ENCODE measurements at places on chromosomes 6 and 20. TPM values are rescaled to one million over a fixed set of nuclear protein-coding genes. Genes with fewer than 3 reads are reported as not detected.

DNA sequence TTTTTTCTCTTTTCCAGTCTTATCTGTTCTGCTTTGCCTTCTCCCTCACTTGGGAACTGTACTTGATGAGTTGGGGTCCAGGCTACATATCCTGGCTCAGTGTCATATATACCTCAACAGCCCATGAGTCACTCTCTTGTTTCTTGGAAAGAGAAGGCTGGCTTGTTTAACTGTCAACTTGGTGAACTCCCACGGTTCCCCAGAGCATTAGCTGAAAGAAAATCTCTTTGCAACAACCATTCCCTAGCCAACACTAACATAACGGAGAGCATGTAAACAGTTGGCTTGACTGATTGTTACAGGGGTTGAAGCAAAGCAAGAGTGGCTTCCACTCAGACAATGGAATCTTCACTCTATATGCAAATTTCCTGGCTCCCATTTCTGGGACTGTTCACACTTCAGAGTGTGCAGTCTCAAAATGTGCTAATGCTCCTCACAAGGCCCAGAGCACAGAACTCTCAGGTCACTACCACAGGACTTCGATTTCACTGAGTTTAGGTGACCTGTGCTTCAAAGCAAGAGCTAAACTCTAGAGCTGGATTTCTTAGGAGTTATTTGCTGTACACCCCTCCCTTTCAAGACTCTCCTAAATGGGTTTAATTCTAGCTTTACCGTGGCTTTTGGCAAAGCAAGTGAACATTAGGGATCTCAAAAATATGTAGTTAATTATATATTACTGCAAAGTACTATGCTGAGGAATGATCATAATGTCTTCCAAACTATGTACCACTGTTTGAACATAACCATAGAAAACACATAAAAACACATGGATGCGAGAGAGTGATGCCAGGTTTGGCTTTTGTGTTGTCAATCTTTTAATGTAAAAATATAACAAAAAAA lies 609.8 kb downstream of the RFPL4B start:
- no peak for DNase-seq

DNA sequence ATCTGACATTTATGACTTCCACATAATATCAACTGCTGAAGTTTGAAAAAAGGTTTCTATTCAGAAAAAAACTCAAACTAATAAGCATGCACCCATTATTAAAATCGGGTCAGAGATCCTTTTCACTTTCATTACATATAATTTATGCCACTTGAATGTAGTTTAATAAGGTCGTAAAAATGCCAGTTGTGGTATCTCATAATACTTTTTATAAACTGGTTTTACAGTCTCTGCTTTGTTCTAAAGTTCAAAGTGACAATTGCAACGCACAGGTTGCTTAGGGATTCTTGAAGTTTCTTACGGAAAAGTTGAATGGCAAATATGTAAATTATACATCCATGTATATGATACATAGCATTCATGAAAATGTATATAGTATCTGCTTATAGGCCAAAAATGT lies 229.4 kb upstream of the CEP162 start:
- no peak for DNase-seq

DNA sequence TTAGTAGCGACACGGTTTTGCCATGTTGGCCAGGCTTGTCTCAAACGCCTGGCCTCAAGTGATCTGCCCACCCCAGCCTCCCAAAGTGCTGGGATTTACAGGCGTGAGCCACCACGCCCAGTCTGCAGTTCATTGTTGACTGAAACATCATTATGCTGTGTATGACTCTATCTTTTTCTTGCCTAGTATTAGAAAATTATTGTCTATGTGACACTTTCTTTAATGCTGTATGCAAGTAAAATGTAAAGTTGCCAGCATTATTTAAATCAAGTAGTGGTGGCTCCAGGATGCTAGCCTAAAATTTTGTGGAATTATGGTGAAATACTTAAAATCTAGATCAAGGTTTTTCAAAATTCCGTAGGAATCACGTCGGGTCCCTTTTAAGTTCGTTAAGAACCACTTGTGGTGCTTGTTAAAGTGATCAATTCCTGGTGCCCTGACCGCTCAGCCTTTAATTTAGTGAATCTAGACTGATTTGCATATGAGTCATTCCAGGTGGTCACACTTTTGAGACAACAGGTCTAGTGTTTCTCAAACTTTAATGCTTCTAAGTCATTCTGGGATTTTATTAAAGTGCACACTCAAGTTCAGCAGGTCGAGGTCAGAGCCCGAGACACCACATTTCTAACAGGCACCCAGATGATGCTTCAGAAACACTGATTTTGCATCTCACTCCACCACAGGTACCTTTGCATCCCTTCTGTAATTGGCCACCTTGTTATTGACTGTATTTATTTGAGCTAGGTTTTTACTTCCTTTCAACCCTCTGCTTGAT lies 132.6 kb upstream of the MTHFD1L start:
- no peak for DNase-seq

DNA sequence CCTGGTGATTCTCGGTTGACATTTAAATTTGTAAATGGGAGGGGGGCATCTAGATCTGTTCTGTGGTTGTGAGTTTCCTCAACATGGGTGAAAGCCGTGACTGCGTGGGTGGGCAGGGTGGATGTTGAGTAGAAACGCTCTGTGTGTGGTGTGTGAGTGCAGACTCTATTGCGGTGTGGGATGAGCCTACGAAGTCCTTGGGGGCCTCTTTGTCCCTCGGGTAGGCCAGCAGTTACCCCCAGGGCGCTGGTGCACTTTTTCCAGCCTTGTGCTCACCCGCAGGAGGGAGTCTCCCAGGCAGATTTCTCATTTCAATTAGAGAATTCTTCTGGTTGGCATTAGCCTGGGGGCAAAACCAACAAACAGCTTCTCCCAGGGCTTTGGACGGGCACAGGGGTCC lies 10.6 kb downstream of the TOX2 start:
- no peak for DNase-seq

GRCh38 chr20:15951658-15952057 lies 621.6 kb downstream of the KIF16B start:
- no peak for DNase-seq

DNA sequence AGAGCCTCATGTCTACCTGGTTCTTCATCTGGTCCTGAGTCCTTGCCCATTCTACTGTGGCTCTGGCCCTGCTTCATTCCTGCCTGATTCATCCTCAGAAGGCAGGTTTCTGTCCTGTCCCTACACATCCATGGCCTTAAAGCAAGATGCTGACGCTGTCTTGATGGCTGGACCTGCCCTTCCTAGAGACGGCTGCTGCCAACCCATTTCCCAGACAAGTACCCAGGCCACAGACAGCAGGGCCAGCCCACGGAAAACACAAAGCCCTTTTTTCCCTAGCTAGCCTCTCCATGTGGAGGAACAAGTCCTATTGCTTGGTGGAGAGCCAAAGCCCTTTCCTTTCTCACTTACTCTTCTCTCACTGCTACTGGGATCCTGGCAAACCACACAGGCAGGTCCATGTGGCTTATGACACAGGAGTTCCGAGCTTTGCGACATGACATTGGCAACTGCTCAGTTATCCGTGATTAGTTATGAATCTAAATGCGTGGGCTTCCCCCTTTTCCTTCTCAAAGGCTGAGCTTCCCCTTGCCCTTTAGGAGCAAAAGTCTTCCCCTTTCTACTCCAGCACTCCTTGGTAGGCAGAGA lies 72.9 kb downstream of the SLC22A3 start:
- DNase-seq, result peak; percentile 59

GRCh38 chr20:1894951-1895673 lies at the start of gene SIRPA:
SIRPA (plus strand) TSS chr20:1895407; CDS start chr20:1895448, 41 bp downstream.
- DNase-seq, result no peak

- peak; percentile 81 for DNase-seq
These were observed at the start of gene SLC2A4RG for GRCh38 chr20:63739130-63740069. SLC2A4RG (plus strand) TSS chr20:63739776; CDS start chr20:63739913, 137 bp downstream.

- DNase-seq, result no peak
These were observed 7.5 kb upstream of the NUP153 start for GRCh38 chr6:17714177-17714576.

DNA sequence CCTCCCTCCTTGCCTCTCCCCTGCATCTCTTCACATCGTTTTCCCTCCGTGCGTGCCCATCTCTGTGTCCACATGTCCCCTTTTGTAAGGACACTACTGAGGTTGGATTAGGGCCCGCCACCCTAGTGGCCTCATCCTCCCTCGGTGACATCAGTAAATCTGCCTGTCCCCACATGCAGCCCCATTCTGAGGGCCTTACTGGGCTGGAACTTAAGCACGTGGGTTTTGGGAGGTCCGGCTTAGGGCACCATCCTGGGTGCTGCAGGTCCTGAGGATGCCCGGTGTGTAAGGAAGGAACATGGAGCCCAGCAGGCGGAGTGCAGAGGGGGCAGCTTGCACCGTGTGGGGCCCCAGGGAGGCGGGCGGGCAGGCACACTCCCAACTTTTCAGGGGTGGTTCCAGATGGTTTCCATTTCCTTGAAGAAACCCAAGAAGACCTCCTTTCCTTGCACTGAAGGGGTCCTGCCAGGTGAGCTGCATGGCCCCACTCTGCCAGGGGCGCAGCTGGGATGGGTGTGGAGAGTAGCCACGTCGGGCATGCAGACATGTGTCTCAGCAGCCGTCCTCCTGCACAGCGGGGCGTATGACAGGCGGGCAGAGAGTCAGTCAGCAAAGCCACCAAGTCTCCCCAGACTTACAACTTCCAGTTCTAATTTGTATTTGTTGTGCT lies 329.9 kb downstream of the QKI start:
- DNase-seq, result no peak

SAMD5 gene
- 1.0 TPM for total RNA-seq

ZNF831 gene
- total RNA-seq, result 1.0 TPM

KCNB1 gene
- 4.0 TPM for total RNA-seq

PLCB4 gene
- 13.3 TPM for total RNA-seq

EFHC1 gene
- total RNA-seq, result 14.0 TPM

TMEM244 gene
- total RNA-seq, result not detected

BYSL gene
- 10.5 TPM for total RNA-seq

PSMB9 gene
- 35.8 TPM for total RNA-seq
